ENCODE measurements at places on chromosomes 4 and X. TPM values are rescaled to one million over a fixed set of nuclear protein-coding genes. Genes with fewer than 3 reads are reported as not detected.

GRCh38 chrX:16465081-16465876 is 184.7 kb upstream of the S100G start:
- no peak for DNase-seq

GAGE1 gene
- total RNA-seq = not detected

GRCh38 chrX:130094696-130095095 is 15.6 kb downstream of the ELF4 start:
- DNase-seq = no peak

TMEM31 gene
- not detected for total RNA-seq

DNA sequence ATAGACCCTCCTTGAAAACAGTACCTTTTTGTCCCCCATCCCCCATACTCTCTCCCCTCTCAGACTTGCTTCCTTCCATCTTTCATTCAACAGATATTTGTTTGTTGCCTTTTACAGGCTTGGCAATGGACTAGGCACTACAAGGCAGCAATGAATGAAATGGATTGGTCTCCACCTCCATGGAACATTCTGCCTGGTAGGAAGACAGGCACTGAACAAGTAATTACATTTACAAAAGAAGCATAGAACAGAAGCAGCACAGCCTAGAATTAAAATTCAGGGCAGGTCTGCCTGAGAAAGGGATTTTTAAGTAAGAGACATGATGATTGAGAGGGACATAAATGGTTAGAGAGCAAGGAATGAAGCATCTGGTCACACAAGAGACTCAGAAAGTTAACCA is 346.1 kb downstream of the GRXCR1 start:
- DNase-seq = no peak

CDKL5 gene
- 117 TPM for total RNA-seq

DNA sequence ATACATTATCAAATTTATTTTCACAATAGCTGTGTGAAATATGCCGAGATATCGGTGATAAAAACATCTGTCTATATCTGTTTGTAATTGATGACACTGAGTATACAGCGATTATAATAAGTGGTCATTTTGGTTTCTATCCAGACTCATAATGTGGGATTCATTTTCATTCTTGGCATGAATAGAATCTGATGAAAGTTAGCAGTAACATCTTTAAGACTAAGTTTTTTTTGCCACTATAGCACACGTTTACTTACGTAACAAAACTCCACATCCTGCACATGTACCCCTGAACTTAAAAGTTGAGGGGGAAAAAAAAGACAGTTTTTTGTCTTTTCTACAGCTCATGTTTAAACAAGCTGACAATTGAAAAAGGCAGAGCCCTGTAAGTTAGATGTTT is 86.4 kb downstream of the PPA2 start:
- DNase-seq = no peak

DNA sequence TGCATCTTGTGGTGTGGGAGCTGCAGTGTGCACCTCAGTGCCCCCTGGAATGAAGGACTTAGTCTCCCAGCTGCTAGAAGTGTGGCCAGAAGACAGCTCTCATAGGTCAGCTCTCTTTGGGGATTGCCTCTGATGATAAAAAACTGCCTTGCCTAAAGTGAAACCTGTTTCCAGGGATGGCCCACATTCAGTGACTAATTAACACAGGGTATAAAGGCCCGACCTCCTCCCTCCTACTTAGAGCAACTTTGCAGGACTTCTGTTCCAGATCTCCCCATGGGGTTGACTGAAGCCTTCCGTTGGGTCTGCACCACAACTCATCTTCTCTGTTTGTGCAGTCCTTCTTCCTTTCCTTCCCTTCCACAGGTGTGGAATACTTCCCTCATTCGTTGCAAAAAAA is 53.2 kb downstream of the SPINK2 start:
- no peak for DNase-seq

- DNase-seq = no peak
These were observed 269.2 kb downstream of the CBLL2 start for GRCh38 chrX:22541926-22542325.

DNA sequence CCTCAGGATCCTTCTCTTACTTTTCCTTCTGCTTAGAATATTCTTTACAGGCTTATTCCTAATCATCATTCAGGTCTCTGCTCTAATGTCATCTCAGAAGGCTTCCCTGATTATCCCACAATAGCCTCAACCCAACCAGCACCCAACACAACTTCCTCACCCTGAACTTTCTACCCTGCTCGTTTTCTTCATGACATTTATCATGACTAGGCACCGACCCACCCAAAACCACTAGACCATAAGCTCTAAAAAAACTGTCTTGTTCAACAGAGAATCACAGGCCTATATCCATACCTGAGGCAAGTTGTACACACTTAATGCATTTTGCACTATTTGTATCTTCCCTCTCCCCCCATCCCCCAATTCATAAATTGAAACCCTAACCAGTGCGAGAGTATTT is 95.3 kb downstream of the SH3RF1 start:
- DNase-seq = no peak

DNA sequence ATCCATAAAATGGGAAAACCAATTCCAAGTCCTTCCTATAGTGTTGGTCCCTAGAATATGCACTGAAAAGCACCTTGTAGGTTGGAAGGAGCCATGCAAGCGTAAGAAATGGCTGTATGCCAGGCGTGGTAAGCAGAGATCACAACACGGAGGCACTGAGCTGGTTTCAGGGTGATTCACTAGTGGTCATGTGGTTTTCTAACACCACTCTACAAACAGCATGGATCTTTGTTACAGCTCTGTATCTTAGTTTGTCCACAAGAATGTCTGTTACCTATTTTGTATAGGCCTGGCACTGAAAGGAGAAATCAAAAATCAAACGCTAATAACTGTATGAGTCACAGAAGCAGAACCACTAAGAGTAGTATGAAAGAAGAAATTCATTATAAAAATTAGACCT is 71.9 kb downstream of the MAGEB17 start:
- no peak for DNase-seq

GRCh38 chrX:150118476-150118875 is 180.2 kb upstream of the EOLA2 start:
- no peak for DNase-seq

WDR19 gene
- 55.0 TPM for total RNA-seq

BANK1 gene
- 0.81 TPM for total RNA-seq

MAGED2 gene
- total RNA-seq = 146 TPM
